T-helper 9 cell (primary cell): ENCODE measurements at places on chromosomes 2 and 18.

DNA sequence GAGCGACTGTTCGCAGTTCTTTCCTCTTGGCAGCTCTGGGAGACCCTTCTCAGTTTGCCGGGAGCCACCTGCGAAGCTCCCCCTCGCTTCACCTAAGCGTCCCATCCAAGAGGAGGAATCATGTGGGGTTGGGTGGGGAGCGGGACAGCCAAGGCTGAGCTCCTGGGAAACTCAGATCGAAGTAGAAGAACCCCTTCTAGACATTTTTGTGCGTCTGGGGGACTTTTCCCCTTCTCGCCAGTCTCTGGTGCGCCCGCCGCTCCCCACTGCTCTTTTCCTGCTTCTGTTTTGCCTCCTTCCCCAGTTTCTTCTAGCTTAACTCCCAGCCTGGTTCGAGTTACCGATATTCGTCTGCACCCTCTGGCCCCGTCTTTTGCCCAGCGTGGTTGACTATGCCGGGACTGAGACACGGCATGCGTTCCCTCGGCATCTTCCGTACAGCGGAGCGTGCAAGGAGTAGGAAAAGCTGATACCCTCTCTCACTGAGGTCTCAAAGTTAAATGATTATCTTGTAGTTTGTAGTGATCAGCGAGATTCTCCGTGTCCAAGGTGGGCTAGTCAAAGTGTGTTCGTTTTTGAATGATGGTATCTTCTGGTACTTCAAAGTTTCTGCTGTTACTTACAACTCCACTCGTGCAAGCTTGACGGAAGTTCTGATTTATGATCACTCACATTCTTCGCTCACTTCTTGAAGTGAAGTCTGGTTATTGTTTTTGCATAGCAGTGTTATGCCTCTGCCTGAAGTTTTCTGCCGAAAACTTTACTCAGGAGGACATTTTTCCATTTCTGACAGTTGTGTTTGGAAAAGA, 664 bp downstream of the CAMKMT start:
- DNase-seq, result peak; percentile 28

DNA sequence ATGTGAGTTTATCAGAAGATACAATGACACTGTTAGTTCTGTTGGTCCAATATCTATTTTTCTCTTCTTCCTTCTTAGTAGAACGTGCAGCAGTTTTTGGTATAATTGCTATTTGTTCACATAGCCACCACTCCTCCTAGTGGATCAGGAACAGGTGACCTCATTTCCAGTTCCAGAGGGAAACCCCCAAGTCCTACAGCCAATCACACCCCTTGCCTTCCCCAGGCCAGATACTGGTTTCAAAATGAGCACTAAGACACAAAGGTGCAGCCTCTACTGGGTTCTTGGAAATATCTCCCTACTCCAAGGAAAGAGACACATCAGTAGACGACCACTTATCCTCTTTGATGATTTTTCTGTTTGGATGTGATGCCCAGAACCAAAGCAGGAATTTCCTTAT, 103.2 kb downstream of the TCF4 start:
- no peak for DNase-seq

GRCh38 chr2:10810202-10811161, 2.1 kb downstream of the PDIA6 start:
- DNase-seq, result no peak

- DNase-seq, result no peak
These were observed 26.0 kb upstream of the ANXA4 start for GRCh38 chr2:69715964-69716363.

DNA sequence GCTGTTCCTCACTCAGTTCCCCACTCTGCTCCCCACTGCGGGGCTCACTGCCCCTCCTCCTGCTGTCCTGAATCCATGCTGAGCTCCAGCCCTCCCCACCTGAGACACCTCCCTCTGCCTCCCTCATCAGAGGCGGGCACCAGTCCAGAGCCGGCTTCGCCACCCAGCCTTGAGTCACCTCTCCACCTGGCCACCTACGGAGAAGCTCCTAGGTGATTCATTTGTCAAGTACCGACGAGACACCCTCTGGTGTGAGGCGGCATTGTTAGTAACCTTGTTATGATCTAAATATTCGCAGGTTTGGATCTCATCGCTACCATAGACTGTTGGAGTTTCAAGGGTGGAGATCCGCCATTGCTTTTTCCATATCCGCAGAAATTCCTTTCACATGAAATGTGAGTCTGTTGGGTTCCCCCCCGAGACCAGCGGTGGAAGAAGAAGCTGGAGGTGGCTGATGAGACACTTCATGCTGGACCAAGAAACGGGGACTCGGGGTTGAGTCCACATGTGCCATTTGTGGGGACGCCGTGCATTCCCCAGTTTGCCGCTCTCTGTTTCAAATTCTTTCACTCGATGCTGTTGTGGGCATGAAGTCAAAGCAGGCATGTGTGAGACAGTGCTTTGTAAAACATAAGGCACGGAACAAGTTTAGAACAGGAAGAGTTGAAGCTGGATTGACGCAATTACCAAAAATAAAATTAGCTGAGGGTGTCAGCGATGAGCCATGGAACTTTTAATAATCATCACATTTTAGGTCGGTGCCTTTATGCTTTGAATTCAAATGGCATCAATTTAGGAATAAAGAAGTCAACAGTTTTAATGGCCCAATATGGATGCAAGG, 259.8 kb upstream of the HDAC4 start:
- DNase-seq, result no peak

DNA sequence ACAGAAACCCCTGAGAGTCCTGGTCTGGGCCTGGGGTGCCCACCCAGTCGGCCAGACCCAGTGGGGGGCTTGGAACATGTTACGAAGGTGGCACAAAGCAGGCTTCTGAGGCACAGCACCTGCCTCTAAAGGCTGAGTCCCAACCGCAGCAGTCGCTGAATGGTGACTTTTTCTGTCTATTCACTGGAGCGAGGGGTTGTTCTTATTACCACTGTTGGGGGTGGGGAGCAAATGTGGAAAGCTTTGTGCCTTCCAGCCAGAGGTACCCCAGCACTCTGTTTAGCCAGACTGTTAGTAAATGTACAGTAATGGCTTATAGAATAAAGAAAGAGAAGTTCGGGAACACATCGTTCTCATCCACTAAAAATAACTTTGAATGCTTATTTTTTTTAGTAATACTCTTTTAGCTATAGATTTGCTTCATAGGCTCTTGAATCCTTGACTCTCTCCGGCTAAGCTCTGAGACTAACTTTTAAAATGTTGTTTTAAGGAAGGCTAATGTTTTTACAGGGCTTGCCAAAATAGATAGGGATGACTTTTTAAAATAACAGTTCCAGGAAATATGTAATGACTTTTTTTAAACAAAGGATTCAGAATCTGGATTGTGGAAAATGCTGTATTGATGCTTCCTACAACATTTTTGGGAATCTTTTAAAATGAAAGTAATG, 23.4 kb upstream of the PTPN2 start:
- DNase-seq, result no peak

GRCh38 chr18:56748698-56749268, 97.6 kb downstream of the WDR7 start:
- DNase-seq, result no peak

- DNase-seq, result no peak
These were observed 53.3 kb downstream of the LAMA1 start for GRCh38 chr18:7064346-7064745.

GRCh38 chr2:230685178-230685577, 27.5 kb upstream of the CAB39 start:
- no peak for DNase-seq

- DNase-seq, result no peak
These were observed 36.3 kb downstream of the ST8SIA5 start for GRCh38 chr18:46720521-46720920.

DNA sequence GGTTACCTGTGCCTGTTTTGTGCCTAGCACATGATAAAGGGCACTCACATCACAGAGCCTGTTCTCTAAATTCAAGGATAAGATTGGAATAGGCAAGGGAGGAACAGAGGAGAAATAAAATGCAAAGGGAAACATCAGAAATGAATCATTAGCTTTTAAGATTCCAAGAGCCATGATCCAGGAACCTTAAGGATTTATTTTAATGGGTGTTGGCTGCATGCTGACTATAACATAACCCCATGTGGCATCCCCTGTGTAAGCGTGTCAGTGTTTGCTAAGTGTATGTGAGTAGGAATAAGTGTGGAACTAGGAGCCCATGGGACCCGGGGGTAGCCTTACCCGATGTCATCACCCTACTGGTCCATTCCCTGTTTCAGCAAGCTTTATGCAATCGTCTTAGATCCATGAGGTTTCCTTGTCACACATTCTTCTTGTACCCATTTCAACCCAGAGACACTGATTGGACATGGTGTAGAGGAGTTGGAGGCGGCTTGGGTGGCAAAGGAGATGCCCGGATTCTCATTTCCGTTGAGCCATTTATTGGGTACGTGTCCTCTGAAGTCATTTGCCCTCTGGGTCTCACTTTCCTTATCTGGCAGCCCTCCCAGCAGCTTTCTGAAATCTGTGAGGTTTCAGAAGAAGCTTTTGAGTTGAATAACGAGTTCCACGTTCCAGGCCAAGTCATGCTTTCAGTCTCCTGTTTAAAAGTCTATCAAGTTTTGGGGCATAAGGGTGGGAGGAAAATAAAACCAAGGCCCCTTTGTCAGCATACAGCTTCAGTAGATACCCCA, 117.0 kb downstream of the MGAT5 start:
- no peak for DNase-seq

DNA sequence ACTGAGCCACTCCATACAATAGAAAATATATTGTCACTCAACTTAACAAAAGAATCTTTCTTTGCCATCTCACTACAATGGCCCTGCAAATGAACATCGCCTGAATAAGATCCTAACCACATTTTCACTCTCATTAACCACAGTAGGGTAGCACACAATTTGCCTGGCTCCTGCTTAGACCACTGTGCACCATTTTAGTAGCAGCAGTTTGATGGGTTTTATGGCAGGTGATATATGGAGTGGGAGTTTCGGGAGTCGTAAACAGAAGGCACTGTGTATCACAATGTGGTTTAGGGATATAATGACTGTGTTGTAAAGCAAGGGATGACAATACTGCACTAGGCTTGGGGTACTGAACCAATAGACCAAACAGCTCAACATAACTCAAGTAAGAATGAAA, 617.4 kb downstream of the BCL11A start:
- no peak for DNase-seq

- DNase-seq, result no peak
These were observed 21.2 kb downstream of the CABYR start for GRCh38 chr18:24160086-24160485.

- DNase-seq, result no peak
These were observed 34.2 kb downstream of the RAB10 start for GRCh38 chr2:26067980-26068507.

- no peak for DNase-seq
These were observed 5.2 kb upstream of the FHL2 start for GRCh38 chr2:105403783-105404698.

DNA sequence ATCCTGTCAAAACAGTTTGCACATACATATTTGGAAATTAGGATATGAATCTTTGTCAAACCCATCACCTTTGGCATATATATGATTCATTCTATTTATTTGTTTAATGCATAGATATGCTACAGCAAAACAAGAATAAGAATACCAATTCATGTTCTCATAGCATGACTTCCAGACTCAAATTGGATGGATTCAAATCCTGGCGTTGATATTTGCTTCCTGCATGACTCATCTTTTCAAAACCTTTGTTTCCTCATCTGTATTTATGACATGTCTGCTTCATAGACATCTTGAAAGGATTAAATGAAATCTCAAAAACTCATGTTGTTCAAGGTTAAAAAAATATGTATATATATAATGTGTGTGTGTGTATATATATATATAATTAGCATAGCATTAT, 261.3 kb downstream of the MBD5 start:
- no peak for DNase-seq

- no peak for DNase-seq
These were observed 18.0 kb downstream of the C2orf74 start for GRCh38 chr2:61179701-61180639.

DNA sequence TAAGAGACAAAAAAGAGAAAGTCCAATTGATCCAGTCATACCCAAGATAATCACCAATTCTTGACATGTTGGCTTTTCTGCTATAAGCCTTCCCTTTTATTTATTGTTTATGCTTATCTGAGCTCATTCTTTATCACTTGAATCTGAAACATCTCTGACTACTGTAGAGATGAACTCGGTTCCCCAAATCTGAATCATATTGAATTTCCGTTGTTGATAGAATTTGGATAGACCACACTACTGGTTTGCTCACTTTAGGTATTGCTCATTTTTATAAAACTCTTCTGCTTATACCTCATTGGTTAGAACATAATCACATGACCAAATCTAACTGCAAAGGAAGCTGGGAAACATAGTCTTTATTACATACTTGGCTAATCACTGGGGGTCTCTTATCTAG, 236.9 kb downstream of the TRIB2 start:
- no peak for DNase-seq

GRCh38 chr2:180991820-180992219, 11.4 kb downstream of the UBE2E3 start:
- no peak for DNase-seq

- no peak for DNase-seq
These were observed 11.4 kb upstream of the PROKR1 start for GRCh38 chr2:68632021-68632420.

- DNase-seq, result no peak
These were observed 16.6 kb upstream of the NABP1 start for GRCh38 chr2:191661097-191661924.

- no peak for DNase-seq
These were observed 3.5 kb upstream of the PPP1CB start for GRCh38 chr2:28748176-28748575.

DNA sequence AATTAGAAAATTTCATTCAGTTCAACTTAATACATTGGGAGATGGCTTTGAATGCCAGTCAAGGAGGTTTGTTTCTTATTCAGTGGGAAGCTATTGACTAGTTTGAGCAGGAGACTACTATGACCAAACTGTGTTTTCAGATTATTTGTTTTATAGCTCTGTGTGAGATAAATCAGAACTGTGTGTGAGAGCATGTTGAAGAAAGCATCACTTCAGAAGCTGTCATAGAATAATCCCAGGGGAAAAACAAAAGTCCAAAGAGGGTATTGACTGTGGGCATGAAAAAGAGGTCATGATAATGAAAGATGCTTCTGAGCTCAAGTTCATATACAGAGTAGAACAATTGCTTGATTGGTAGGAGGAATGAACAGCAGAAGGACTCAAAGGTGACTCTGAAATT, 160.6 kb downstream of the MAP2 start:
- DNase-seq, result no peak
